ENCODE measurements at places on chromosomes 5 and 9.

- DNase-seq: no peak
Measured at GRCh38 chr9:37549527-37549926, 26.7 kb downstream of the FBXO10 start.

DNA sequence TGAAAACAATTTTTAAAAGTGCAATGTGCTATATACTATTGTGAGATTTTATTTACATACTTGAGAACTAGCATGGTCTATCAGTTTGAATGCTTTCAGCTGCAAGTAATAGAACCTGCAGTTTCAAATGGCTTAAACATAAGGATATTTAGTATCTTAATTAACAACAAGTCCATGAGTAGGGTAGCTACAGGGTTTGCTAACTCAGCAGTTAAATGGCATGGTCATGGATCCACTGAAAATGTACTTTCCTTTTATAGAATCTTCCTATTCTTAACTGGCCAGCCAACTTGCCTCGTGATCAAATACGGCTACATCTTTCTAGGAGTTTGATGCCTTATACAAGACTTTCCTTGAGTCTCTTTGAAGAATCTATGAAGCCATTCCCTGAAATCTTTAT is 452.8 kb upstream of the SEMA6A start:
- DNase-seq: no peak

- DNase-seq: peak; percentile 61
Measured at GRCh38 chr9:93267681-93268505, 84.0 kb downstream of the WNK2 start.

DNA sequence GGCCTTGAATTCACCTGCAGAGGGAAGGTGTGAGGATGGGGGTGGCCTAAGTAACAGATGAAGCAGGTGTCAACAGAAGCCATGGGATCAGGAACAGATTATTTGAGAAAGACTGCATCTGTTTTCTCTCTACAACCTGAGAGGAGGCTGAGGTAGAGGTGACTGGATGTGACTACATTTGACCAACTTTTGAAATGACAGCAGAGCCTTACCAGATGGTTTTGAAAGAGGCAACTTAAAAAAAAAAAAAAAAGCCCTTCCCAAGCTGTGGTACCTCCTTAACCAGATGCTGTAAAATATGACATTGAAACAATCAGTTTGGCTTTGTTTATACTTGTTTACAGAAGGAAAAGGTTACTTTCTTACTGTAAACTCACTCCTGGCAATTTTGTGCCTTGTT is 108.6 kb downstream of the TRIO start:
- DNase-seq: no peak

GRCh38 chr9:89010526-89011111 is 19.4 kb downstream of the S1PR3 start:
- no peak for DNase-seq

- DNase-seq: peak; percentile 77
Measured at GRCh38 chr5:31186672-31187267, 6.7 kb upstream of the CDH6 start.

DNA sequence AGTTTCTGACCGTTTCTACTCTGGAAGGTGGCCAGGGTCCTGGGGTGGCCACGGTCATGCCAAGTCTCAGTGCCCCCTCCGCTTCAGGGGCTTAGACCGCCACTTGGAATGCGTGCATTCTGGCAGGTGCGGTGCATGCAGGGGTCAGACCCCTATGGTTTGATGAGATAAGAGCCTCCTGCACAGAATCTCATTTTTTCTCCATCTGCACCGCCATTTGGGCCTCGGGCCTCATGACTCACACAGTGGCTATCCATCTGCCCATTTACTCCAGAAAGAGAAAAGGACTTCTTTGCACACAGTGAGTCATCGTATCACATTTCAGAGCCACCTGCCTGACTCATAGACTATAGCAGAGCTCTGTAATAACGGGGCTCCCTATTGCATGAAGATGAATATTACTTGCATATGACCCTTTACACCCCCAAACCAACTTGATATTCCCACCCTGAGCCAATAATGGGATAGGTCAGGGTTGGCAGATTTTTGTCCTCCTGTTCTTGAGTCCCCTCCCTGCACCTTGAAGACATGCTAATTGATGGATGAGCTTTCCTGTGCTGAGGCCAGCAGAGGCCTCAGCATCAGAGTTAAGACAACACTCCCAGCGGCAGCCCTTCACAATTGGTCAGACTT is 157.4 kb downstream of the NR3C1 start:
- no peak for DNase-seq

GRCh38 chr5:2866662-2867372 is 115.3 kb upstream of the IRX2 start:
- no peak for DNase-seq

DNA sequence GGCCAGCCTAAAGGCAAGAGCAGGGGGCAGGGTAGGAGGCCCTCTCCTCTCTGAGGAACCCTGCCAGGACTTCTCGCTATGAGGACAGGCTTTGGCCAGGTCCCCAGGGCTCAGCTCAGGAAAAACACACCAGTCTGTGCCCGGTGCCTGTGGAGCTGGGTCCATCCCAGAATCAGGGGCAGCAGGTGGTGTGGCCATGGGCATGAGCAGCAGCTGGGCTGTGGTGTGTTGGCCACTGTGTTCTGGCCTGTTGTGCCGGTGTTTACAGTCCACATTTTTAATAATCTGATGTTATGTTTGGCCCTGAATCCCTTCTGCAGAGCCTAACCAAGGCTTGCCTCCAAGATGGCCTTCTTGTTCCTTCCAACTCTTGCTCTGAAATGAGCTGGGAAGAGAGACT is 77.0 kb downstream of the FGF18 start:
- DNase-seq: no peak

GRCh38 chr5:108090946-108091345 is 291.0 kb downstream of the FBXL17 start:
- no peak for DNase-seq

- DNase-seq: no peak
Measured at GRCh38 chr5:146758938-146759337, 119.6 kb downstream of the PPP2R2B start.

DNA sequence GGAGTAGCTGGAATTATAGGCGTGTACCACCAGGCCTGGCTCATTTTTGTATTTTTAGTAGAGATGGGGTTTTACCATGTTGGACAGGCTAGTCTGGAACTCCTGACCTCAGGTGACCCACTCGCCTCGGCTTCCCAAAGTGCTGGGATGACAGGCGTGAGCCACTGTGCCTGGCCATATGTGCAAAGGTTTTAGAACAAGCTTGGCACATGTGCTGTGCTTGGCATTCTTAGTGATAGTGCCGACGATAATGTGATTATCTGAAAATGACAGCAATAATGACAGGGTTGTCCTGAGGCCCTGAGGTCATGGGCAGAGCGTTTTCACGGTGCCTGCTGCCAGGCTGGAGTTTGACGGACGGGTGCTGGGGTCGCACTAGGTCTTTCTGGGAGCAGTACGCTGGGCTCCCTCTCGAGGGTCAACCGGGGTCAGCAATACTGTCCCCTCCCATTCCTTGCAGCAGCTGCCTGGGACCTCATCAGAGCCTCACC is 42.6 kb downstream of the HMCN2 start:
- DNase-seq: no peak

Measured in kidney (tissue), 22 donors.